Activated CD4-positive, alpha-beta T cell treated with anti-CD3 and anti-CD28 coated beads for 4 hours (primary cell): ENCODE measurements at places on chromosomes 3 and 15.

DNA sequence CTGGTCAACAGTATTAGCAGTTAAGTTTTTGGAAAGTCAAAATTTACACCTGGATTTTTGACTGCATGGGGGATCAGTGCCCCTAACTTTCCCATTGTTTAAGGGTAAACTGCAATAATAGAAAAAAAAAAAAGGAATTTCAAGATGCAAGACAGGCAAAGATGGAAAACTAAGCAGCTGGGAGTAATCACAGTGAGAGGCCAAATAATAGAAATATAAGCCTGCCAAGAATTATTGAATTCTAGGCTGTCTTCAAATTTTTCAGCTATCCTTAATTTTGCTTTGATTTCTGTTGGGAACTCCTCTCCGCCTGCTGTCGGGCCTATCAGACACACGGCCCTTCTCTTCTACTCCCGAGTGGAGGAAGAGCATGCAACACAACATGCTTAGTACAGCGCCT lies 215.5 kb upstream of the LMCD1 start:
- no peak for DNase-seq

- no peak for DNase-seq
These were observed 11.9 kb downstream of the CISH start for GRCh38 chr3:50599716-50600118.

GRCh38 chr3:11613851-11614487 lies 29.7 kb downstream of the VGLL4 start:
- no peak for DNase-seq

GRCh38 chr3:124201786-124202185 lies 209.9 kb upstream of the ROPN1 start:
- DNase-seq, result no peak

GRCh38 chr15:71679223-71679792 lies 131.0 kb upstream of the NR2E3 start:
- DNase-seq, result no peak

DNA sequence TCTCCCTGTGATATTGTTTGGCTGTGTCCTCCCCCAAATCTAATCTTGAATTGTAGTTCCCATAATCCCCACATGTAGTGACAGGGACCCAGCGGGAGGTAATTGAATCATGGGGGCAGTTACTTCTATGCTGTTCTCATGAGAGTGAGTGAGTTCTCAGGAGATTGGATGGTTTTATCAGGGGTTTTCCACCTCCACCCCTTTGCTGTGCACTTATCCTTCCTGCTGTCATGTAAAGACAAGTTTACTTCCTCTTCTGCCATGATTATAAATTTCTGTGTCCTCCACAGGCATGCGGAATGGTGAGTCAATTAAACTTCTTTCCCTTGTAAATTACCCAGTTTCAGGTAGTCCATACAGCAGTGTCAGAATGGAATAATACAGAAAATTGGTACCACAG lies 24.7 kb downstream of the TUSC7 start:
- no peak for DNase-seq

DNA sequence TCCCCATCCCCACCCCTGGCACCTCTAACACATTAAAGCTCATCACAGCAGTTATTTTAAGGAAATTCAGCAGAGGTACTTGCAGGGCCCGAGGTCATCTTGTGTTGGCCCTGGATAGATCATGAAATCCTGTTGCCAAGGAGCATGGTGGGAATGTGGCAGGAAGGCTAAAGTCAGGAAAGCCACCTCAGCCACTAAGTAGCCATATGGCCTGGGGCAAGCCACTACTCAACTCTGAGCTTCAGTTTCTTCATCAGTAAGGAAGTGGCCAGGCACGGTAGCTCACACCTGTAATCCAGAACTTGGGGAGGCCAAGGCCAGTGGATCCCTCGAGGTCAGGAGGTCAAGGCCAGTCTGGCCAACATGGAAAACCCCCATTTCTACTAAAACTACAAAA lies 55.9 kb downstream of the LIPC start:
- DNase-seq, result no peak

GRCh38 chr3:120642368-120642948 lies 39.6 kb downstream of the HGD start:
- DNase-seq, result no peak

- DNase-seq, result no peak
These were observed 94.6 kb upstream of the HERC1 start for GRCh38 chr15:63928185-63928842.

- no peak for DNase-seq
These were observed 90.4 kb upstream of the TSEN2 start for GRCh38 chr3:12393894-12394293.

DNA sequence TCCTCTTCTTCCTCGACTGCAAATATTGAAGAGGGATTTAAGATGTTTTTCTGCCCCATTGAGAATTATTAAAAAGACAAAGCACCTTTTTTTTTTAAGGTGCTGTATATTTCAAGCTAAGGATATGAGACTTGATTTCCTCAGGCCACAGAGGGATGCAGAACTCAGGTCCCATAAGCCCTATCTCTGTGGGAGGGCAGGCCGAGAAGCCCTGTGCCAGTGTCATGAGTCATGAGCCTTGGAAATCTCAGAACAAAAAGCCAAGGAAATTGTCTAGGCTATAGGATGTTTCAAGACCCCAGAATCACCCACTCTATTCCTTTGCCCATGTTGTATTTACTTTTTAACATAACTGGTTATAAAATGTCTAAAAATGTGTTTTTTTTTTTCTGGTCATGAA lies 7.3 kb downstream of the ESYT3 start:
- DNase-seq, result no peak

DNA sequence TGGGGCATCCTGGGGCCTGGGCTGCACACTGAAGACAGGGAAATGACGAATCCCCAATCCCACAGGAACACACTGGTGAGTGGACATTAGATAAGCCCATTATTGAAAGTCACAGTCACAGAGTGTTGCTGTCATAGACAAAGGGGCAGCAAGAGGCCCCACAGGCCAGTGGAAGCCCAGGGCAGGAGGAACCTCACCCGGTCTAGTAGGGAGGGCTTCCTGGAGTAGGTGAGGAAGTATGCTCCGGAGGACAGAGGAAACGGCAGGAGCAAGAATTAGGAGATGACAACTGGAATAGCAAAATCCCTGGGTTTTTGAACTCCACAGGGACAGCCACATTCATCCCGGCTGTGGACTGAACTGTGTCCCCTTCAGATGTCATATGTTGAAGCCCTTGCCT lies 101.2 kb downstream of the TPRA1 start:
- DNase-seq, result no peak

DNA sequence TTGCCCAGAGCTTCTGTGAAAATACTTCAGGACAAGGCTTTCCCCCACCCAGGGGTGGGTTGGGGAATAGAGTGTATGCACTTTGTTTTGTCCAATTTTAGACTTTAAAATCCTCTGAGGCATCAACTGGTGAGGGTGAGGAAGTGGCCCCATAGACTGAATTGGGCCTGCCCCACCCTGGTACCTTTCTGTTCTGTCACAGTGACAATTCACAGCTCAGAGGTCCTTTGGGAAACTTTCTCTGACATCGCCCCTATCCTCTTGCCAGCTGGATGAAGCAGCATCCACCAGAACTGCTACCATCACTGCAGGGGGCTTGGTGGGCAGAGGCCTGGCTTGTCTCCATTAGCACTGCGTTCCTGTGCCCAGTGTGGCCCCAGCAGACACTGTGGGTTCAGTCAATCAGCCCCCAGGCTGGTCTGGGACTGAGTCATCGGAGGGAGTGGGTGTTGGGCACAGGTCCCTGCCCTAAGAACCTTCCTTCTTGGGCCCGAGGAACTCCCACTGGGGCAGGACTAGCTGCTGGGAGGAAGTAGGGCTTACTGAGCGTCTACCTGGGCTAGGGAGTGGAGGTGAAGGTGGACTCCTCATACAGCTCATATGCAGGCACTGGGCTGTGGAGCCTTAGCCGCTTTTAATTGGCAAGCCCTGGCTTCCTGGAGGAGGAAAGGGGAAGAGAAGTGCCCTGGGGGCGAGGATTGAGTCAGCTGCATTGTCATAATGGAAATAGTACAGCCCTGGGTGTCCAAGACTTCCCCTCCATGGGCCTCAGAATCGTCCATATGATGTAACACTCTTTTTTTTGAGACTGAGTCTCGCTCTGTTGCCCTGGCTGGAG lies 1.5 kb upstream of the PPM1M start:
- DNase-seq, result peak; percentile 43

DNA sequence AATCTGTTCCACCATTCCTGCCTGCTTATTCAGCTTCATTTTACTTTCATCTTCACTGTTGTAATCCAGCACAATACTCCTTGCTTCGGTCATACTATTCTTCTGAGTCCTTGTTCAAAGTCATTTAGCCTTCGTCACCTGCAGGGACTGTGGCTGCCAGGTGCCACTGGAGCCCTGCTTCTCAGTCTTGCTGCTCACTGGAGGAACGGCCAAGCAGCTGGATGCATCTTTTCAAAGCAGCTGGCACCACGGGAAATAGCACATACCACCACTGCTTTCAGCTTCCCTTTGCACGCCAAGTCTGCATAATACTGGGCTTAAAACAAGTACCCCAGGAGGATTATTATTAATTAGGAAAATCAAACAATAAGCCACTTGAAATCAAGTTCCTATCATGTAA lies 287.6 kb downstream of the BCHE start:
- DNase-seq, result no peak

DNA sequence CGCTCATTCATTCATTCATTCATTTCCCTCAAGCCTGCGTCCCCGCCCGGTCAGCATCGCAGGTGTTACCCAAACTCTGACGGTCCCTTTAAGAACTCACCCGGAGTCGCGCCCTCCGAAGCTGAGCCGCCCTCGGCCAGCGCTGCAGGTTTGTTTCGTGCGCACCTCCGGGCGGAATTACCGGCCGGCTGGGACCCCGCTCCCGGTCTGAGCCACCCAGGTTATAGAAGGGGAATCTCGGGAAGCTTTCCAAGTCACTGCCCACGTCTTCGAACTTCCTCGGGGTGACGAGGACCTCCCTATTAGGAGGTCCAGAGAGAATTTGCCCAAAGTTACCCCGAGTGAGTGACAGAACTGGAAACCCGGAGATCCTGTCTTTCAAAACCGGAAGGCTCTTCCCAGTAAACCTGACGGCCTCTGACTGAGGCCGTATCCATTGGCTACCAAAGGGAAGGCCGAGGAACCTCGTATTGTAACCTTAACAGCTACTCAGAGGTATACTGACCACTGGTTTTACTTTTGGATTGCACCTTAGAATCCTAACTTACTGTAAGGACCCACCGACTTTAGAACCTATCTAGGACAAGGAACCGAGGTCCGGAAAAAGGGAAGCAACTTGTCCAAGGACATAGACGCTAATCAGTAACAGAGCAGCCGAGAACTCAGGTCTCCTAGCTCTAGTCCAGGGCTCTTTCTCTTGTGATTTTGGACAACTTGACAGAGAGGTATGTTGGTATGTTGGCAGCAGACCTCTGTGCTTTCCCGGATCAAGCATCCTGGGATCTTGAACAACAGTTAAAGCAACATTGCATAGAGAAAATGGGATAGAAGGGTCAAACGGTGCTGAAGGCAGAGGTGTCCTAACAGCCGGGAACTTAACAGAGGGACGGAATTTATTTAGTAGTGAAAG lies 788 bp upstream of the DLG1 start:
- peak; percentile 12 for DNase-seq

DNA sequence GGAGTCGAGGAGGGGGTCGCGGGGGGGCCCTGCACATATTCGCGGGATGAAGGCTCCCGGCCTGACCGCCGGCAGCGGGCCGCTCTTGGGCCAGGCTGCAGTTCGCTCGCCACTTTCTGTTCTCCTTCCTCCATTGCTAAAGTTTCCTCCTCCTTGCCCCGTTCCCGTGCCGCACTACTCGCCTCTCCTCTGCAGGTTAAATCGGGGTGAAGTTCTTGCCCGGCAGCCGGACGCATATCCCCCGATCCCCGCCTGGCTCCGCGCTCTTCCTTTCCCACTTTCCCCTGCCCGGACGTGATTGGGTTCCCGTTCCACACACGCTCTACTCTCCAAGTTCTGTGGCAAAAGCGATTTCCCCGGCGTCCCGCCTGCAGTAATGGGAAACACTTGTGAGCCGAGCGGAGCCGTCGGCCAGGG lies 556 bp downstream of the CRYBG3 start:
- DNase-seq, result peak; percentile 2

GRCh38 chr15:83694536-83694935 lies 40.6 kb downstream of the ADAMTSL3 start:
- DNase-seq, result no peak

GRCh38 chr15:75452865-75453702 lies 1.6 kb upstream of the SIN3A start:
- peak; percentile 76 for DNase-seq

DNA sequence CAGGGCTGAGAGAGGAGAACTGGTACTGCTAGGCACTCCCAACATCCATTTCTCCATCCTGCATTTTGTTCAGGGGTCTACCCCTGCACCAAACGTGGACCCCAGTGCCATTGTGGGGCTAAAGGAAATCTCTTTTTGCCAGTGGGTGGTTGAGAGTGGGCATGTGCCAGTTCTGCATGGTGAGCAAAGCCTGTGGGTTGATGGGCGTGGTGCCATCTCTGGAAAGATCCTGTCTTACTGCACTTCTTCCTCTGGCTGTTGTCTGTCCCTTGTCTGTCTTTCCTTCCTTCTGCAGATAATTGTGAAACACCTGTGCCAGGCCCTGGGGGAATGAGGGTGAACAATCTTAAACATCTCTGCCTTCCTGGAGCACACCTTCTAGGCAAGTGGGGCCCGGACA lies 1.4 kb upstream of the RARRES1 start:
- DNase-seq, result no peak

- no peak for DNase-seq
These were observed 71.4 kb downstream of the C3orf80 start for GRCh38 chr3:160296591-160296990.

DNA sequence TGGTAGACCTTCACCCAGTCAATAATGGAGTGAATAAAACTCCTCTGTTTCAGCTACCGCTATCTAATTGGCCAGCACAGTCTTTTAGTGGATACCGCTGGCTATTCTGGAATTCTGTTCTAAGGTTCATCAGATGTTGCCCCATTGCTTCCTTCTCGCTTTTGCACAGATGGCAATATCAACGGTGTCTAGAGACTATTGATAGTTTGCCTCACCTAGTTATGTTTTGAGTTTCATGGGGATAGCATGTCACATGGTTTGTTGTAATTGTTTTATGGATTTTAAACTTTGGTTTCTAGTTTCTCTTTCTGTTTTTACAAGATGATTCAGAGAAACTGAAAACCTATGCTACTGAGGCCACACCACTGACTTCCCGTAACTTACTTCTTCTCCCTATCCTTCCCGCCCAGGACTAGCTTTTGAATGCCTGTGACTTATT lies 2.0 kb downstream of the XRN1 start:
- DNase-seq, result peak; percentile 8

DNA sequence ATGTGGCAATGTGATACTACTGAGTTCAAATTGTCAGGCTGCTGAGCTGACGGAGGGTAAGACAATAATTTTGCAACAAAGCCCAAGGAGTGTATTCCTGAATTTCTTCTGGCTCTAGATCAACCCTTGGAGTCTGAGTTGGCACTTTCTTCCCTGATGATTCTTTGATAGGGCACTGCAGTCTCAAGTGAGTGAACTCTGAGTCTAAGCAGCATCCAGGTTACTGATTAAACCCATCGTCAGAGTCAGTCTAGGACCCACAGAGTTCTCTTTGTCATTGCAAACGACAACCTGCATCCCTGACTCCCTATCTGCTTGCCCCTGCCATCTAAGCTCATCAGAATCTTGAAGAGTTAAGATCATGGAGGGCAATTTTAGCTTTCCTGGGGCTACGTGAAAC lies 58.6 kb downstream of the MME start:
- no peak for DNase-seq

GRCh38 chr15:82093774-82094211 lies 48.0 kb upstream of the MEX3B start:
- no peak for DNase-seq
